Activated T-helper 17 cell treated with anti-CD3 and anti-CD28 coated beads, Interleukin-2, amount 50 U/mL, for 72 hours (primary cell): ENCODE measurements at places on chromosomes 11 and 22. TPM values are rescaled to one million over a fixed set of nuclear protein-coding genes. Genes with fewer than 3 reads are reported as not detected.

Gene OLFML1
- not detected for total RNA-seq

Gene CNTF
- total RNA-seq = 5.5 TPM

Gene ADAMTS15
- not detected for total RNA-seq

Gene PEX26
- total RNA-seq = 53.4 TPM

Gene MUC5AC
- not detected for total RNA-seq

DNA sequence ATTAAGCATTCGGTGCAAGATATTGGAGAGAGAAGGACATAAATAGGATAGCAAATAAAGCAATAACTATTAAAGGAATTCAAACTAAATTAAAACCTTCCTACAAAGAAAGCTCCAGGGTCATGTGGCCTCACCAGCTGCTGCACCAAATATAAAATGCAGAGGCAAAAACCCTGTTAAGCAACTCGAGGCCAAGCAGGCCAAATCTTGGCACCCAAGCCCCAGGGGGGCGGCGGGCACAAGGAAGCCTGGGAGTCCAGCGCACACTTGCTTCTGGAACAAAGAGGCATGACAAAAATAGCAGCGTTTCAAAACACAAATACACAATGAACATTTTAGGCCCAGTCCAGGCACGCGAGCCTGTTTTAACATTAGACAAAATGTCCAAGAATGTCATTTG lies 20.8 kb downstream of the KRTAP5-6 start:
- ATAC-seq = no peak

DNA sequence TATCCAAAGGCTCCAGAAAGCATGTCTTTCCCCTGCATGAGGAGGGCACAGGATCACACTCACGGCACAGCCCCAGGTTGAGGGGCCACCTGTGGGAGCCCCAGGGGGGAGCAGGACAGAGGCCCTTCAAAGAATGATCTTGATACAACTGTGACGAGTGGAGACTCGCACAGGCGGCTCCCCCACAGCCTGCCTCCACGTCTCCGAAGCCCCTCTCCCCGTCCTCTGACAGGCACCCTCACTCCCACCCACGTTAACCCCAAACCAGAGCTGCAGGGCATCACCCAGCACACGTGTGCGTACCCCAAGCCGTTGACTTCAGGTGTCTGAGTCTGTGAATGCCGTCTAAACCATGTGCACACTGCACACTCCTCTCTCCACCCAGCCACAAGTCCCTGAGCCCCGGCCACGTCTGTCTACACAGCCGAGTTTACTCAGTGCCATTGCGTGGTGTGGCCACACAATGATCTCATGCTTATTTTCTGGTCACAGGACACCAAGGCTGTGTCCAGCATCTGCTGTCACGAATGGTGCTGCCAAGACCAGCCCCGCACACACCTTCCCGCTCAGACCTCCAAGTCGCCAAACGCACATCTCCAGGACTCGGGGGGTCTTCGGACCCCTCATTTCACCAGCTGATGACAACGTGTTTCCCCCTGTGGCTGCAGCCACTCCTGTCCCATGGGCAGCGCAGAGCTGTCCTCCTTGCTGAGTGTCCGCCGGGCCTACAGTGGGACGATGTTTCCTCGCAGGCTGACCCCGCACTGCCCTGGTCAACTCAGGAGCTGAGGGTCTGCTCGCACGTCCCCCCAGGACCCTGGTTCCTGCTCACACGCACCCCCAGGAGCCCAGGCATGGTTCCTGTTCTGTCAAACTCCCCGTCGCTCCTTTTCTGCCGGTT lies 251.2 kb downstream of the BRD1 start:
- no peak for ATAC-seq

GRCh38 chr11:2399488-2400068 lies 972 bp upstream of the TSSC4 start:
- no peak for ATAC-seq

- no peak for ATAC-seq
These were observed 24.2 kb downstream of the TMPRSS5 start for GRCh38 chr11:113681711-113682413.

GRCh38 chr22:39242595-39243438 lies 2.0 kb downstream of the PDGFB start:
- peak; percentile 35 for ATAC-seq

DNA sequence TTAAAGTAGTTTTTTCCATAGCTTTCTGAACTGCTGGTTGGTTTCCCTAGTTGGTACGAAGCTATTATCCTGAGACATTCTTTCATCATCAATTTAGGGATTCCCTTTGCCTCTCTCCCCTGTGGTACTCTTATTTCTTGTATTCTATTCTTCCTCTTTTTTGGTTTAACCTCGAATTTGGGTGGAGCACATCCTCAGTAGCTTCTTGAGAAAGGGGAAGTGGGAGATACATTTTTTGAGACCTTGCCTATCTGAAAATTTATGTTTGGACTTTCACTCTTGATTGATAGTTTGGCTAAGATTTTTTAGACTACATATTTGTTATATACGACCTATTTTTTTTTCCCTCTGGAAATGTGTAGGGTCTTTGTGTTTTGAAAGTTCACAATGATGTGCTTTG lies 121.7 kb upstream of the ZBED5 start:
- no peak for ATAC-seq

- ATAC-seq = no peak
These were observed 613.8 kb downstream of the BRD1 start for GRCh38 chr22:49213731-49214352.

DNA sequence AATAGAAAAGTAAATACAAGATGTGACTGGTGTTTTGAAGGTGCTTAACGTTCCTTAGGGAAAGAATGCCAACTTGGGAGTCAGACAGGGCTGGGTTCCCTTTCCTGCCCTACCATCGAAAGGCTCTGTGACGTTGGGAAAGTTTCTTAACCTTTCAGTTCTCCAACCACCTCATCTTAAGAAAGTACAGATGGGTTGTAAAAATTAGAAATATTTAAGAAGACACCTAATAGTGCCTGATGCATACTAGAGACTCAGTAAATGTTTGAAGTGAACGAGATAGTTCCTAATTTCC lies 1.1 kb downstream of the GTPBP1 start:
- ATAC-seq = no peak

- ATAC-seq = no peak
These were observed 686 bp downstream of the KIF18A start for GRCh38 chr11:28107191-28107749.

- no peak for ATAC-seq
These were observed 24.6 kb upstream of the OOSP4B start for GRCh38 chr11:59992425-59992824.
